ENCODE measurements at places on chromosomes 5 and 9.

- DNase-seq = peak; percentile 30
Observed at GRCh38 chr9:136312436-136312835, 8.5 kb upstream of the CCDC187 start.

GRCh38 chr5:90747175-90747574 is 188.6 kb downstream of the ADGRV1 start:
- DNase-seq = no peak

- DNase-seq = no peak
Observed at GRCh38 chr9:31674264-31674663, 710.2 kb upstream of the ACO1 start.

GRCh38 chr9:16058131-16058549 is 505.3 kb downstream of the CCDC171 start:
- no peak for DNase-seq

DNA sequence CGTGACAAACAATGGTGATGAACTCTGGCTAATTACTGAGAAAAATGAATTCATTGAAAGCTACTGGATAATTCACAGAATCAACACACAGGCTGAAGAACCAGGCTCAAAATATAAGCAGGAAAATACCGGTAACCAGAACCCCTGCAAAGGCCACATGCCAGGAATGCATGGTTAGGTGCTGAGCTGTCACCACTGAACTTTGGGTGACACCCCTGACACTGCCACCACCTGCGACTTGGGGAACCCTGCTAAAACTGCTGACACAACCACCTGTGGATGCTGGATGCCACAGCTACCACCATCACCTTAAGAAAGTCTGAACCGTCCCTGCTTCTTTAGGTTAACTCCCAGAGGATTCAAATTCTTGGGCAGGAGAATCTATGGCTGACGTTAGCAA is 72.0 kb upstream of the NR4A3 start:
- DNase-seq = no peak
